ENCODE measurements at places on chromosomes 7 and 10.

GRCh38 chr10:58220769-58221451, 46.8 kb downstream of the IPMK start:
- DNase-seq = no peak

GRCh38 chr10:43105956-43106229, 29.0 kb downstream of the RET start:
- DNase-seq = no peak

DNA sequence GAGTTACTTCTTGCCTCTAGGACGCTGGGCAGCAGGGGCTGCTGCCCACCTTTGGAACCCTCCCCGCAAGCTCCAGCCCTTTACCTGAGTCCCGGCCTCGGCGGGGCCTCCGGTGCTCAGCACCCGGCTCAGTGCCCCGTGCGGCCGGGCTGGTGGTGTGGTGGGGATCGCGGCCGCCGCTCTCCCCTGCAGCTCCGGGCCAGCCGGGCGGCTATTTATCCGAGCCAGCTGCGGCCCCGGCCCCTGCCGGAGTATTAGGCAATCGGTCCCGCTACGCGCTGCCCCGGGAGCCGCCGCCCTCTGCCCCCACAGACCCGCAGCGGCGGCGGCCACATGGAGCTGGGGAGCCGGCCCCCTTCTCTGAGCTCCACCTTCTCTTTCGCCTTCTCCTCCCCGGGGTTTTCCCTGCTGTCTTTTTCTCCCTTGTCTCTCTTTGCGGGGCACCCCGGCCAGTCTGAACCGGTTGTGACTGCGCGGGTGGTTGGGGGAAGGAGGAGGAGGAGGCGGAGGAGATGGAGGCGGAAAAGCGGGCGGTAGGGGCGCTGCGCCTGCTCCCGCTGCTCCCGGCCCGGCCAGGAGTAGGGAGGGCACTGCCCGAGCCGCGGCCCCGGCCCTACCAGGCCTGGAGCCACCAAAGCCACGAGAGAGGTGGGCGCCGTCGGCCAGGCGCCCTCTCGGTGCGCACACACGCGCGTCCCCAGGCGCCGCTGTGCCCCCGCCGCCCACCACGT, at the start of gene SLC16A9:
Gene SLC16A9 (minus strand): TSS at position 456 of the 731 bp plus-strand sequence. CDS start 25,559 bp downstream, outside the sequence.
- DNase-seq = peak; percentile 53

GRCh38 chr7:110573862-110574528, 516.9 kb upstream of the LRRN3 start:
- DNase-seq = no peak

GRCh38 chr7:120856198-120856597, 1.7 kb downstream of the TSPAN12 start:
- DNase-seq = no peak

- DNase-seq = no peak
These were observed 2.3 kb downstream of the MINPP1 start for GRCh38 chr10:87506956-87507355.

GRCh38 chr7:38936641-38937040, 27.6 kb upstream of the VPS41 start:
- no peak for DNase-seq

- no peak for DNase-seq
These were observed 68.6 kb downstream of the SLC13A1 start for GRCh38 chr7:123131140-123131539.

GRCh38 chr7:31569528-31569927, 55.6 kb downstream of the ITPRID1 start:
- no peak for DNase-seq

- DNase-seq = no peak
These were observed 6.5 kb downstream of the DLX5 start for GRCh38 chr7:97018126-97018601.

Data from urinary bladder (tissue), 4 donors.